ENCODE measurements at places on chromosomes 6 and 20.

- no peak for DNase-seq
These were observed 185.5 kb upstream of the AKAP12 start for GRCh38 chr6:151054306-151054705.

DNA sequence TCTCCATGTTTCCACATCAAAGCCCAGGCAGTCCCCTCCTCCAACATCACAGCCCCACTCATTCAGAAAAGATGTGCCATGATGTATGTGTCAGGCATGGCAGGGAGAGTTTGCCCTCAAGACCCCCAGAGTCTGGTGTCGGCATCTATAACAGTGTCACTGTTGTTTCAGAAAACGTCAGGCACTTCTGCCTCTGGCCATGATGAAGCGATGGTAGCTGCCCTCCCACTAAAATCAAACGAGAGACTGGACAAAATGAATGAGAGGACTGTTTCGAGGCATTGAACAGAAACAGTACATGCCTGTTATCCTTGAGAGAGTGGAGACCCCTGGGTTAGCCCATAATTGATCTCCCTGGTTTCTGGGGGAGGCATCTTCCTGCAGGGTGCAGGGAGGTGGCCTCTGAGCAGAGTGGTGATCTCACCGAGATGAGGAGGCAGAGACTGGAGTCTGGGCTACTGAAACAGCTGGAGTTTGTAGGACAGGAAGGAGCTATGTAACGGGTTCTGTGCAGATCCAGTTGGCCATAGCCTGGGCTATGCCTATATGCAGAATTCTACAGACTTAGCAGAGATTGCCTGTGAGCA lies 144.5 kb downstream of the SYCP2 start:
- DNase-seq: no peak

DNA sequence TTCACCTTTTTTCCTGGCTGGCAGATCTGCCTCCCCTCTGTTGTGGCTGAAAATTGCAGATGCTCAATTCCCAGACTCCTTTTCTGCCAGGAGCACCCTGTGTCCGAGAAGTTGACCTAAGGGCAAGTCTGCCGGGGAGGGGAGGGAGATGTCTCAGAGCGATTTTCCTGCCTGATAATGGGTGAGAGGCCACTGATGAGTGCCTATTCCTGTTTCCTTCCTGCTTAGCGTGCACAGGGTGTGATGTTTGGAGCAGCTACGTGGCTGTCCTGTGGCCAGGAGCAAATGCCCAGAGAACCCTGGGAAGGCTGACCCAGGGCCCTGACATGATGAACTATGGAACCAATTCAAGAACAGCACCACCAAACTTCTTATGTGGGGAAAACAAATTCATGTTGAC lies 22.5 kb downstream of the SOX4 start:
- DNase-seq: no peak

GRCh38 chr6:169800668-169801395 lies 49.4 kb downstream of the ERMARD start:
- DNase-seq: peak; percentile 63

GRCh38 chr20:49590163-49591017 lies 22.5 kb upstream of the PTGIS start:
- no peak for DNase-seq

DNA sequence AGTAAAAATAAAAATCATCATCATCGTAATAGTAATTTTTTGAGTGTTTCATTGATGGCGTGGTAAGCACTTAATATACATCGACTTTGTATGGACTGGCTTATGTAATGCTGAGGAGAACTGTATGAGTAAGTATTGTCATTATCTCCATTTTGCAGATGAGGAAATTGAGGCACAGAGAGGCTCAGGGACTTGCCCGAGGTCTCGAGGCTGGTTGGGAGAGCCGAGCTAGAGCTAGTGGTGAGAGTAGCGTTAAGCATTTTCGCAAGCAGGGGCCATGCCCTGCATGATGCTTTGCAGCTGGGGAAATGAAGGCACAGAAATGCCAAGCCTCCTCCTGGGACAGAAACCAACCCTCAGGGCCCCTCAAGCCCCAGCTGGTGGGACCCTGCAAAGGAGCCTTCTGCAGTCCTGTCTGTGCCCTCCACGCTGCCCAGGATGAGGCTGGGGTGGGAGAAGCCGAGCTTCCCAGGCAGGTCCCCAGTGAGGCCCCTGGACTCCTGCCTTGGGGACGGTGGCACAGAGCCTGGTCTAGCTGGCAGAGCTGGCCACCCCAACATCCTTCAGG lies 31.1 kb upstream of the STX16 start:
- DNase-seq: no peak
